ENCODE measurements at places on chromosomes 3 and 15.

- DNase-seq, result no peak
Observed at GRCh38 chr3:40637906-40638305, 113.1 kb downstream of the ZNF621 start.

GRCh38 chr3:194294895-194295214 lies 56.3 kb downstream of the CPN2 start:
- no peak for DNase-seq

DNA sequence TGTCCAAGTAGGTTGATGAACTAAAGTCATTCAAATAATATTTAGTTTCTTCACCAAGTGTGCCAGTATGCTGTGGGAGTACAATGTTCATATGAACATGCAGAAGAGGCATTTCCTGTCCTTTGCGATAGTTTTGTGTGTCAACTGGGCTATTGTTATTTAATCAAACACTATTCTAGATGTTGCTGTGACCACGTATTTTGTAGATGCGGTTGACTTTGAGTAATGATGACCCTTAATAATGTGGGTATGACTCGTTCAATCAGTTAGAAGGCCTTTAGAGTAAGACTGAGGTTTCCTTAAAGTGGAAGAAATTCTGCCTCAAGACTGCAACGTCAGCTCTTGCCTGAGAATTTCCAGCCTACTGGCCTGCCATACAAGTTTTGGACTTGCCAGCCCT lies 470.7 kb upstream of the CBLB start:
- DNase-seq, result no peak

GRCh38 chr3:160808838-160809237 lies 52.8 kb downstream of the PPM1L start:
- DNase-seq, result no peak

DNA sequence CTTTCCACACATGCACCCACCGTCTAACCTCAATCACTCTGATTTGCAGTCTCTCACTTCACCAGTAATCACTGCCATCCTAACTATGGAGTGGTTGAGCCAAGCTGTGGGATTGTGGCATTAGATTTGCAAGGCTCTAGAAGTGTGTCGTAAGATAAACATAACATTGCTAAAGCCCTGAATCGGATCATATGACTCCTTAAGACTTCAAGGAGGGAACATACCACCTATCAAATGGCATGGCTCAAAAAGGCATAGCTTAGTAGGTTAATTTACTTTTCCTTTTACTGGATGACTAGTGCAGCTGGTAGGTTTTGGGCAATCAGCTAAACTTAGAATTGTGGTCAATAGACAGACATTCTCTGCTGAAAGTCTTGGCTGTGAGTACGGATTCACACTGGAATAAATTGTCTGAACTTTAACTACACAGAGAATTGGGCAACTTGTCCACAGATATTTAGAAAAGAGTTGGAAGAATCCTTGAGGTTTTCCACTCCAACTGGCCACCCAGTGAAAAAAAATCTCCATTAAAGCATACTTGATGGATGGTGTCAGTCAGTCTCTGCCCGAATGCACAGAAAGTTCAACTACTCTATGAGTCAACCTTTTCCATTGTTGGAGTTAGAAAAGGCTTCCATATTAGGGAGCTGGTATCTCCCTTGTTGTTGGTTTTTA lies 476.7 kb upstream of the CBLB start:
- no peak for DNase-seq

- DNase-seq, result no peak
Observed at GRCh38 chr15:40047415-40048210, 8.6 kb upstream of the SRP14 start.

- no peak for DNase-seq
Observed at GRCh38 chr15:49148727-49149126, 6.7 kb downstream of the COPS2 start.

GRCh38 chr15:58332676-58333400 lies 99.0 kb upstream of the LIPC start:
- DNase-seq, result no peak

GRCh38 chr3:146313746-146314111 lies 62.8 kb upstream of the PLSCR4 start:
- DNase-seq, result no peak

- DNase-seq, result no peak
Observed at GRCh38 chr15:56987286-56987685, 68.8 kb downstream of the TCF12 start.

All from NCI-H1436 treated with DMSO at 0.1 percent for 48 hours (cell line).